ENCODE measurements at places on chromosomes 16 and 17.
A peak's percentile ranks its signal among the peaks of the same experiment; 100 is the strongest.

- peak; percentile 66 for DNase-seq
Measured at GRCh38 chr16:54591816-54592246, 305.2 kb upstream of the IRX3 start.

- no peak for DNase-seq
Measured at GRCh38 chr16:35561346-35561745, 2101.9 kb downstream of the TP53TG3F start.

DNA sequence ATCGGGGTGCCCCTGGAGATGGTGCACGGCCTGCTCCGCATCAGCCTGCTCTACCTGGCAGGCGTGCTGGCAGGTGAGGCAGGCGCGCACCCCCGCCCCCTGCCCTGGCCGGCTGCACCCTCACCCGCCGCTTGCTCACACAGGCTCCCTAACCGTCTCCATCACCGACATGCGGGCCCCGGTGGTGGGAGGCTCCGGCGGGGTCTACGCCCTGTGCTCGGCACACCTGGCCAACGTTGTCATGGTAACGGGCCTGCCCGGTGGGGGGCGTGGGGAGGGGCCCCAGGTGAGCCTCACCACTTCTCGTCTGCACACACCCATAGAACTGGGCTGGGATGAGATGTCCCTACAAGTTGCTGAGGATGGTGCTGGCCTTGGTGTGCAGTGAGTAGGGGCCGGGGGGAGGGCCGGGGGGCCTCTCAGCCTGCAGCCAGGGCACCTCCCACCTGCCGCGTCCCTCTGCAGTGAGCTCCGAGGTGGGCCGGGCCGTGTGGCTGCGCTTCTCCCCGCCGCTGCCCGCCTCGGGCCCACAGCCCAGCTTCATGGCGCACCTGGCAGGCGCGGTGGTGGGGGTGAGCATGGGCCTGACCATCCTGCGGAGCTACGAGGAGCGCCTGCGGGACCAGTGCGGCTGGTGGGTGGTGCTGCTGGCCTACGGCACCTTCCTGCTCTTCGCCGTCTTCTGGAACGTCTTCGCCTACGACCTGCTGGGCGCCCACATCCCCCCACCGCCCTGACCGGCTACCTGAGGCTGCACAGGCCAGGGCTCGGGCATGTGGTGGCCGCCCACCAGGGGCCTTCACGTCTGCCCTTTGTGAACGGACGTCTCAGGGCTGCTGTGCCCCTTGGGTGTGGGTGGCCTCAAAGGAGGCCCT is 2.1 kb downstream of the RHBDL1 start:
- peak; percentile 90 for DNase-seq

DNA sequence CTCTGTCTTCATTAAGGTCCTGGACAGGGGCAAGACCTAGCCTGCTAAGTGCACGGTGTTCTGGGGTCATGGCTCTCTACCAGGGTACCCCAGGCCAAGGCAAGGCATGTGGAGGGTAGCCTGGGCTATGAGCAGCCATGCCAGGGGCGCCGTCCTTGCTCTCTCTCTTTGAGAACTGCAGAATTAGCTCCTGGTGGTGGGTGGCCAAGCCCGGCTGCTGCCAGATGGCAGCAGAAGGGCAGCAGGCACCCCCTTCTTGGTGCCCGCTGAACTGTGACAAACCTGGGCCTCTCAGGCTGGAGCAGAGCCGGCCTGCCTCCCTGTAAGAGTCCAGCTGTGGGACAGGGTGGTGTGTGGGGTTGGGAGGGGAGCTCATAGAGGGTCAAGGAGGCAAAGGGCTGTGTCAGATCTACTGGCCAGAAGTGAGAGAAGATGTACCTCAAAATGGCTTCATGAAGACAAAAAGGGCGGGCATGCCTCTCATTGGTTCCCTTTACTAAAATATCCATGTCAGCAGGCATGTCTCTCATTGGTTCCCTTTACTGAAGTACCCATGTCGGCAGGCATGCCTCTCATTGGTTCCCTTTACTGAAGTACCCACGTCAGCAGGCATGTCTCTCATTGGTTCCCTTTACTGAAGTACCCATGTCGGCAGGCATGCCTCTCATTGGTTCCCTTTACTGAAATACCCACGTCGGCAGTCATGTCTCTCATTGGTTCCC is 81.7 kb upstream of the SDK2 start:
- DNase-seq, result no peak

DNA sequence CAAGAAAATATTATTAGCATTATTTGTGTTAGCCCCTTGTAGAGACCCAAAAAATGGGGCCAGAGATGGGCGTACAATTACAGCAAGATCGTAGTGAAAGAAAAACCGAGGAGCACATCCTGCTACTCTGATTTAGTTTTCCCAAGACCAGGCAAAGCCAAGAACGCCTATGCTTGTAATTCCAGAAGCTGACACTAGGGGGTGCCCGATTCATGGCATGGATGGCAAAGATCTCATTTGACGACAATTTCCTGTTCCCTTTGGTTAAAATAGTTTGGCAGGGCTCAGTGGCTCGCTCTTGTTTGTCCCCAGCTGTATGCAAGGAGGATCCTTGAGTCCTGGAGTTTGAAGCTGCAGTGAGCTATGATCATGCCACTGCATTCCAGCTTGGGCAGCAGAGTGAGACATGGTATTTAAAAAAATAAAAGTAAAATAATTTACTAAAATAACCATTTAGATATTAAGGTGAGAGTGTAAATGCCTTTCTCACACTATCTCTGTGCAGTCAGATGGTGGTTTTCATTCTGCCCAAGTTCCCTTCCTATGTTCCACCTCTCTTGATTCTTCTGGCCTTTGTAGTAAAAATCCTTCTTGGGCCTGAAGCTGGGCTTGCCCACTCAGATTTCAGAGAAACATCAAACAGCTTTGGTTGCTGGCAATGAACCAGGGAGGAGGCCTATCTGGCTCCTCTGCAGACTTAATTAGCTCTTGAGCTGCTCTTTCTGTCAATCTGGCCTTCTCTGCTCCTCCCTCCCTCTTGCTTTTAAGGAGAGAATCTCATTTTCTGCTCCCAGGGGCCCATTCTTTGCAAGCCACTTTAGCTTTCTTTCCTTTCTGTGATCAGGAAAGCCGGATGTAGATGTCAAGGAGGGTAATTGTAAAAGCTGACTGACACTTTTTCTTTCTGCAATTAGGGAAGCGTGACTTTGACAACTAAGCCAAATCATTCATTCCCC is 31.2 kb downstream of the TMEM238L start:
- DNase-seq, result no peak

DNA sequence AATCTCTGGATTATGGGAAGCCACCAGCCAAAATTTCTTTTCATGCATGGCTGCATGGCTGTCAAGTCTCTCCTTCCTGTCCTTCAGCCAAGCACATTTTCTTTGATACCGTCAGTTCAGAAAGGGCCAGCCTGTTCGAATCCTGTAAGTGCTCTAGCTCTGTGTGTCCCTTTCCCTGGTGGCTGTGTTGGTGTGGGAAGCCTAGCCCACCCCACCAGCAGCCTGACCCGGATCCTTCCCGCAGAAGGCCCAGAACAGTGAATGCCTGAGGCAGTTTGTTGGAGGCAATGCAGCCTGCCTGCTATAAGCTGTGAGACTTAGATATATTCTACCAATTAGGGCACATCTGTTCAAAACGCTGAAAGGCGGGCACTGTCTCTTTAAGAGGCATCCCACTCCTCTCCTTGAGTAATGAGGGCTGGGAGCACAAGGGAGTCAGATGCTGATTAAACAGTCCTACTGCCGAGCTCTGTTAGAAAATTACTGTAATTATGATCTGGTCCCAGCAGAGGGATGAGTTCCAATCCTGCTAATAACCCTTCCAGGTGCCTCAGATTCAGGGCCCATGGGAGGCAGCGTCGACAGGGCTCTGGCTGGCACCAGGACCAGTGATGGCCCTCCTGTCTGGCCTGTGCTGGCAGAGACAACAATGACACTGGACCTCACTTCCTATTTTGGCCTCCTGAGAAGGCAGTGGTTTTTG is 18.4 kb downstream of the SNX11 start:
- peak; percentile 84 for DNase-seq

DNA sequence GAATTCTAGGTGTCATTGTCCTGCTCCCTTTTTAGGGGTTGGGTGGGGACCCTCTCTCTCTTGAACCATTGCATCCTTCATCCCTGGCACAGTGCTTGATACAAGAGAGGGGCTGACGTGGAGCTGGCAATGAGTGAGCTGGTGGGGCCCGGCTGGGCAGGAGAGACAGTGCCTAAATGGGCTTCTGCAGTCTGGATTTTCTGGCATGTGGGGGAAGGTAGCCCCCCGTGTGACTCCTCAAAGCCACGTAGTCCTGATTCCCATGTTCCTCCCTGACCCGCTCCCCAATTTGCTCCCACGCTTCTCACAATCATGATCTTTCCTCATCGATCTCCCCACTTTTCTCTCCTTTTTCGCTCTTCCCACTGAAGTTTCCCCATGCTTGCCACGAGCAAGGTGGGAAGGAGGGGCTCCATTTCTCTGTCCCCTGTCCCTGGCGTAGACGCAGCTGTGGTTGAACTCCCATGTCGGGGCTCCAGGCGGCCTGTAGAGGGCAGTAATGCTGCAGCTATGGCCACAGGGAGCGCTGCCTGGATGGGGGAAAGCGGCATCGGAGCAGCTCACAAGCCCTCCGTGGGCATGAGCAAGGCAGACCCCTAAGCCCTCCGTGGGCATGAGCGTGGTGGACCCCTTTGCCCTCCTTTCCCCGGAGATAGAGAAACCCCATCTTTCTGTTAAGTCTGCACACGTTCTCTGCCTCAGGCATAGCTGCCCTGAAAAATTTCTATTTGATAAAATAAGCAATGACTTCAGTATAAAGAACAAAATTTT is 47.5 kb downstream of the HAPSTR1 start:
- peak; percentile 76 for DNase-seq

DNA sequence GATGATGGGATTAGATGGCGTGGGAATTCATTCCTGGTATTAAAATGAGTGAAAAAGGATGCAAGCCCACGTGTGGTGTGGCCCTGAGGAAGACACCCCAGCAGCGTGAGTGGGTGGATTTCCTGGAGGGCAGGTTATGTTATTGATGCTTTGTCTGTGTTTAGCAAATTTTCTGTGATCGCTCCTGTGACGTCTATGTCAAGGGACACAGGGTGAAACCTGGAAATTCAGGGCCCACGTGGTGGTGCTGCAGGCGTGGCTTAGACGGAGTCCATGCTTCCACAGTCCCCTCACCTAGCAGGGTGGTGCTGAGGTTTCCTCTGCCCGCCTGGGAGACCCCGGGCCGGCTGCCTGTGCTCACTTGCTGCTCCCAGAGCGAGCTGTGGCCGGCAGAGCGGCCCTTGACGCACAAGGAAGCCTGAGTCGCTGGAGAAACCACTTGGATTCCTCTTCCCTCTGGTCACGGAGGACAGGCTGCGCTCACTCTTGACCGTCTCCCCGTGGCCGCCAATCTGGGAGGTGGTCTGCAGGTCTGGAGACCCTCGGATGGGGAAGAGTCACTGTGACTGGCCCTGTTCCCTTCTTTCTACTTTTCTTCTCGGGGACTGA is 23.4 kb downstream of the BAIAP2 start:
- DNase-seq, result no peak

DNA sequence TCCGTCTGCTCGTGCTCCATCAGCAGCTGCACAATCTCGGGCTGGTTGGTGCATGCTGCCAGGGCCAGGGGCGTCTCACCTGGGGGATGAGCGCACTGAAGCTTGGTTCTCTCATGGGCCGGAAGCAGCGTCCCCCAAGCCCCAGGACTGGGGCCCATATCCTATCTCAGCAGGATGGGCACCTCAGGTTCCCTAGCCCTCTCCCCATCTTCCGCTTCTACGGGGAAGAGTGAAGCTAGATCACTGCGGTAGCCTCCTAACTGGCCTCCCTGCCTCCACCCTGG is 24.8 kb downstream of the TRPV3 start:
- no peak for DNase-seq

GRCh38 chr17:74008196-74008595 is 195.3 kb upstream of the RPL38 start:
- peak; percentile 52 for DNase-seq

DNA sequence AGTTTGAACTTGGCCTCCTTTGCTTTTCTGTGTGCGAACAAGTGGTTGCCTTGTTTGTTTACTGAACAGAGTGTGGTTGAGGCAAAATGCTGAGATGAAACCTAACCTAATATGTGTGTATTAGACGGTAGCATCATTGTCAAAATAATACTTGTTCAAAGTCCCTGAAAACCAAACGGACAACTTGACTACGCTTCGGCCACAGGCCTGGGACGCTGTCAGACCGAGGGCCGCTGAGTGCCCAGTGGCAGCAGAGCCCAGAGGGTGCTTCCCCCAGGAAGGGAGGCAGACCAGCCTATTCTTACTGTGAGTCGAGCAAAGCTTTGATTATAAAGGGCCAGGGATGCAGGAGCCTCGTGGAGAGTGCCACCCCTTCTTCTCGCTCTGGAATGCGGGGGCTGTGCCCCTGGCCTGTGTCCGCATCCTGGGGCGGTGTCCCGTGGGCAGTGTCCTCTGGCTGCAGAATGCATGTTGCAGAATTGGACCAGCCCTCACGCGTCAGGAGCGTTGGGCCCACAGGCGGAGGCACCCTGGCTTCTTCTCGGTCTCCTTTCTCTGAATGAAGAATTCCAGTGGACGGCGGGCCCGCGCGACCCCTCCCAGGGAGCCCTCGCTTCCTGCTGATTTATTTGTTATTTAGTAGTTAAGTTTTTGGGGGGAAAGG is 5.2 kb downstream of the ACSF3 start:
- no peak for DNase-seq

DNA sequence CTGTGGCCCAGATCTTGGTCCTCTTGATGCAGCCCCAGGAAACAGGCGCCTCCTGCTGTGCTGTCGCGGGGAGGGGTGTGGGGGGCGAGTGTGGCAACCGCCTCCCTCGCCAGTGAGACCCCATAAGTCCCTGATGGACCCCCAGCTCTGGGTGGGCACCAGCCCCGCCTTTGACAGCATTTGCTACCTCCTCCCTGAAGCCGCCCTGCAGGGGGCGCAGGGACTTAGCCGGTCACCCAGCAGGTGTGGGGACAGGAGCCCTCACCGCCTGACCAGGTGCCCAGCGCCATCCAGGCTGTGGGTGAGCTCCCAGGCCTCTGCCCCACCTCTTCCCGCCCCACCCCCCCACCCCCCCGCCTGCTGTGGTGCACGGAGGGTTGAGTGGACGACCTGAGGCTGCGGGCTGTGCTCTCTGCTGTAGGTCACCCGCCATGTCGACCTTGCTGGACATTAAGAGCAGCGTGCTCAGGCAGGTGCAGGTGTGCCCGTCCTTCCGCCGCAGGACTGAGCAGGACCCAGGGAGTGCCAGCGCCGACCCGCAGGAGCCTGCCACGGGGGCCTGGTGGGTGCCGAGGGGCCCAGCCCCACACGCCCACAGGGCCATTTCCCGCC is 4.8 kb downstream of the BAIAP3 start:
- DNase-seq, result peak; percentile 38

DNA sequence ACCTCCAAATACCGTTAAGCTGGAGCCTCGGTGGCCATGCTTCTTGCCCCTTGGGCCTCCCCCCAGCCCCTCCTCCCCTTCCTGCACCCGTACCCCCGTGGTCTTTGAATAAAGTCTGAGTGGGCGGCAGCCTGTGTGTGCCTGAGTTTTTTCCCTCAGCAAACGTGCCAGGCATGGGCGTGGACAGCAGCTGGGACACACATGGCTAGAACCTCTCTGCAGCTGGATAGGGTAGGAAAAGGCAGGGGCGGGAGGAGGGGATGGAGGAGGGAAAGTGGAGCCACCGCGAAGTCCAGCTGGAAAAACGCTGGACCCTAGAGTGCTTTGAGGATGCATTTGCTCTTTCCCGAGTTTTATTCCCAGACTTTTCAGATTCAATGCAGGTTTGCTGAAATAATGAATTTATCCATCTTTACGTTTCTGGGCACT is 928 bp downstream of the HBA1 start:
- peak; percentile 36 for DNase-seq
